Transverse colon (tissue), 4 donors: ENCODE measurements at places on chromosomes 7 and 10.

DNA sequence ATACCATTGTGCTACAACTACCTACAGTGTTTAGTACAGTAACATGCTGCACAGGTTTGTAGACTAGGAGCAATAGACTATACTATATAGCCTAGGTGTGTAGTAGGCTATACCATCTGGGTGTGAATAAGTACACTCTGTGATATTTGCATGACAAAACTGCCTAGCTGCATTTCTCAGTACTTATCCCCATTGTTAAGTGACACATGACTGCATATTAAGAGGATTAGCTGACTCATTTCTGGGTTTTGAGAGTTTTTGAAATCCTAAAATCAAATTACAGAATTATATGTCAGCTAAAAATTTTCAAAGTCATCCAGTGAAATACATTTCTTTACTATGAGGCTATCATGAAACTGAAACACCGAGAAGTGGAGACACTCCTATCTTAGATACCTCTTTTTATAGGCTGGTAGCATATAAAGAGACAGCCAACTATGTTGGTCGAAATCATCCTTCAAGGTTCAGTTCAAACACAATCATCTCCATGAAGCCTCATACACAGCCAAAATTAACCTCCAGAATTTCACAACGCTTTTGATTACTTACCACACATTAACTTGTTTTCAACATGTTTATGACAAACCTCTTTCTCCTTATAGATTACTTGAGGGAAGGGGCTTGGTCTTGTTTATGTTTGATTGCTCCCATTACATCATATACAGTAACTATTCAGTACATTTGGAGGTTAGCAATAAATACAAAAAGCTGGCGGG lies 89.8 kb upstream of the ANK3 start:
- DNase-seq: no peak

- DNase-seq: no peak
Measured at GRCh38 chr10:97321804-97322190, 2.7 kb downstream of the FRAT1 start.

DNA sequence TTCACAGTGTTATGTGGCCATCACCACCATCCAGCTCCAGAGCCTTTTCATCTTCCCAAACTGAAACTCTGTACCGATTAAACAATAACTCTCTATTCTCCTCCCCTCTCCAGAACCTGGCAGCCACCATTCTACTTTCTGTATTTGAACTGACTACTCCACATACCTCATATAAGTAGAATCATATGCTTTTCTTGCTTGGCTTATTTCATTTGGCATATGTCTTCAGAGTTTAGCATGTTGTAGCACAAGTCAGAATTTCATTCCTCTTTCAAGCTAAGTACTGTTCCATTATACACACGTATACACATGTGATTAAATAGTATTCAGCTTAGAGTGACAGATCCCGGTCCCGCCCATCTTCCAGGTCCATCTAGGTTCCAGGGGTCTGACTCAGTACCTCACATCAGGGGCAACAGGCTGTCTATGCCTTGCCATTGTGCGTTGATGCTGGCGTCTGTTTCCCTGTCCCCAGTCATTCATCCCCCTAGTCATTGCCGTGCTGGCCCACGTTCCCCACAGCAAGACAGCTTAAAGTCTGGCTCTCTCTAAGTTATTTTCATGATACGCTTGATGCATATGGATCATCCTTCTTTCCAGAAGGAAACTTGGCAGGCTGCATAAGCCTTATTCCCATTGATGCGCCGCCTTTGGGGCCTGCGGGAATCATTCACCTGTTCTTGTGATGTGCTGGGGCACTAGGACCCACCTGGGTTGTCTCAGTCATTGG lies 108.3 kb downstream of the CHN2 start:
- no peak for DNase-seq

DNA sequence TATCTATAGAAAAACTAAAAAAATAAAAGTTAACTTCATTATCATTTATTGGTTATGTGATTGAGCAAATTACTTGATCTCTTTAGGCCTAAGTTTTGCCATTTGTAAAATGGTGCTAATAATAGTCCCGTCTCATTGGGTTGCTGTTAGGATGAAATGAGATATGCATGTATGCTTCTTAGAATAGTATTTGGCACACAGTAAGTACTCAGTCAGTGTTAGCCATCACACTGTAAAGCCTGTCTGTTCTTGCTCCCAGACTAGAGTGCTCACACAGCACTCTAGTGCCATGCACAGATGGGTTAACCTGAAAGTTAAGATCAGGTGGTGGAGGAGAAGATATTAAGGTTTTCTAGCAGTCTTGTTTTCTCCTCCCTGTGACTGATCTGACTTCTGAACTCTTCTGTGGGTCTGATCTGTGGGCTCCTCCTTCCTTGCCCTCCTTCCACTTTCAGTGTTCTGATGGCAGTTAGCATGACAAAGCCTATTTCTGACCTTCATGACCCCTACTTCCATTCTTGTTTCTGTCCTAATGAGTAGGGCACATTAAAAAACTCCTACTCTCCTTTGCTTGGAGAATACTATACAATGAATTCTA lies 167.5 kb downstream of the RNLS start:
- no peak for DNase-seq

GRCh38 chr7:47370461-47371042 lies 211.4 kb downstream of the TNS3 start:
- DNase-seq: no peak

- peak; percentile 65 for DNase-seq
Measured at GRCh38 chr7:5634107-5634950, 147.1 kb downstream of the RNF216 start.

- no peak for DNase-seq
Measured at GRCh38 chr7:30206942-30207341, 72.2 kb downstream of the MTURN start.

DNA sequence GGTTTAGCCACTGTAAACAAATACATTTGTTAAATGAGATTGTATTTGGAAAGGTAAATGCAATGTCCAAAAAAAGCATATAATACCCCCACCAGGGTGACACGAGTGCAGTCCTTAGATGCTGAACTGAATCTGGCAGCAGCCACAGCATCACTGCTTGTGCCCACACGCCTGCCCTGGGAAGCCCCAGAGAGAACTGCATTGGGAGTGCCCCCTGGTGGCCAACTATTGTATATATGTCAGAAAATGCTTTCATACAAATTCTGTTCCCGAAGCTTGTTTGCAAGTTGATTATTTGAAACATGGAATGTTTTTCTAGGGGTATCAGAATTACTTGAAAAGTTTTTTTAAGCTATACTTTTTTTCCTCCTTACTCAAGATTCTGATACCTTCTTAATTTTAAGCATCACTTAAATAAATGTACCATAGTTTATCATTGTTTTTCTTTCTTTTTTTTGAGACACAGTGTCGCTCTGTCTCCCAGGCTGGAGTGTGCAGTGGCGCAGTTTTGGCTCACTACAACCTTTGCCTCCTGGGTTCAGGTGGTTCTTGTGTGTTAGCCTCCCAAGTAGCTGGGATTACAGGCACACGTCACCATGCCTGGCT lies 50.1 kb downstream of the LANCL2 start:
- peak; percentile 82 for DNase-seq

- no peak for DNase-seq
Measured at GRCh38 chr7:121447911-121448300, 51.8 kb upstream of the FAM3C start.

GRCh38 chr7:79531905-79532664 lies 78.6 kb upstream of the MAGI2 start:
- no peak for DNase-seq

- no peak for DNase-seq
Measured at GRCh38 chr10:23693501-23693901, 254.6 kb downstream of the OTUD1 start.

DNA sequence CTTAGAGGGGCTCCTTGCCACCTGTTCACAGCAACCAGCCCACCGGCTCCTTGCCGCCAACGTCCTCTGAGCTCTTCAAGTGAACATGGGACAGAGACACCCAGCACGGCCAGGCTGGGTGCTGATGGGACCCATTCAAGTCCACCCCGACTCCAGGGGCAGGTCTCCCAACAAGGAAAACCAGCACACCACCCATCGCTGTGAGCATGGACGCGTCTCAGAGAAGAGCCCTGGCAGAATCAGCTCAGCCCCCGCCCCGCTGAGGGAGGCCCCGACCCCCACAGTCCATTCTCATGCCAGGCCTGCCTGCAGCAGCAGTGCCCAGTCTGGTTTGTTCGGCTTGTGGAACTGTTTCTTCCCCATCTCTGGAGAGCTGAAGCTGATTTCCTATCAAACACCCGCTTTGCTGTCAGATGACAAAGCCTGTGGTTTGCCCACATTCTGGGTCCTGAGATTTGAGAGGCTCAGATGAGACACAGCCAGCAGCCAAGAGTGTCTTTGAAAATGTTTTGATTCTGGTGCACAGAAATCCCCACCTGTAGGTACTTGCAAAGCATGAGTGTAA lies 216.6 kb downstream of the ZMYND11 start:
- no peak for DNase-seq

DNA sequence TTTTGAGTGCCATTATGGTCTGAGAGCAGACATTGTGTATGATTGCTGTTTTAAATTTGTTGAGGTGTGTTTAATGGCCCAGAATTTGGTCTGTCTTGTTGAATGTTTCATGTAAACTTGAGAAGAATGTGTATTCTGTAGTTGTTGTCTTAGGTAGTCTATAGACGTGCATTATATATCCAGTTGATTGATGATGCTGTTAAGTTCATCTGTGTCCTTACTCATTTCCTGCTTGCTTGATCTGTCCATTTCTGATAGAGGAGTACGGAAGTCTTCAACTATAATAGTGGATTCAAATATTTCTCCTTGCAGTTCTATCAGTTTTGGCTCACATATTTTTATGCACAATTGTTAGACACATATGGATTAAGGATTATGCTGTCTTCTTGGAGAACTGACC lies 16.0 kb downstream of the PTPN12 start:
- no peak for DNase-seq

DNA sequence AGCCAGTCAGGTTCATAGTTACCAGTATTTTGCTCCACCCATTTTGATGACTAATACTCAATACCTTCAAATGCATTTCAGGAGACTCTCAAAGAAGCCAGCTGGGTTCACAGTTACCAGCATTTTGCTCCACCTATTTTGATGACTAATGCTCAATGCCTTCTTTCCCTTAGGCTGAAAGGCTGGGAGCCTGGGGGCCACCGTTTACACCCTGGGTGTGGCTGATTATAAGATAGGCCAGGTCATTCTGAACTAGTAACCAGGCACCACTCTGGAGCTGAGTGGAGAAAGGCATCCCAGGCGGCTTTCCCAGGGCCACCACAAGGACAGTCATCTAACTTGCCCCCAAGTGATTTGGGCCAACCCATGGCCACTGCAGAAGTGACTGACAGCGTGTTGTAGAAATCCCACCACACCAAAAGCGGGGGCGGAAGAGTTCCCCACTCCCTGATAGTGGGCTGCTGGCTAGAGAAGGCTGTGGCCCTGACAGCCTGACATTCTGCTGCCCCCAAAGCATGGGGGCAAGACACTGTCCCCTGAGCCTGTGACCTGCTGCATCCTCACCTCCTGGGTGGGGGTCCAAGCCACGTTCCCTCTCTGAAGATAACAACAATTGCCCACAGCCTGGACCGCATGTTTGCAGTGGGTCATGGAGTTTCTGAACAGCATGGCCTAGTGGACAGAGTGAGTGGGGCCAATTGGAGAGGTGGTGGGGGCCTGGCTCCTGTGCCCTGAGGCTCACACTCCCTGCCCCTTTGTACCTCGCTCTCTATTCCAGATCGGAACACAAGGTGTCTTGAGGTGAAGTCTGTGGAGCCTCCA lies 23.0 kb upstream of the ZNF488 start:
- no peak for DNase-seq

- peak; percentile 28 for DNase-seq
Measured at GRCh38 chr10:102455893-102456471, 4.6 kb upstream of the C10orf95 start.

DNA sequence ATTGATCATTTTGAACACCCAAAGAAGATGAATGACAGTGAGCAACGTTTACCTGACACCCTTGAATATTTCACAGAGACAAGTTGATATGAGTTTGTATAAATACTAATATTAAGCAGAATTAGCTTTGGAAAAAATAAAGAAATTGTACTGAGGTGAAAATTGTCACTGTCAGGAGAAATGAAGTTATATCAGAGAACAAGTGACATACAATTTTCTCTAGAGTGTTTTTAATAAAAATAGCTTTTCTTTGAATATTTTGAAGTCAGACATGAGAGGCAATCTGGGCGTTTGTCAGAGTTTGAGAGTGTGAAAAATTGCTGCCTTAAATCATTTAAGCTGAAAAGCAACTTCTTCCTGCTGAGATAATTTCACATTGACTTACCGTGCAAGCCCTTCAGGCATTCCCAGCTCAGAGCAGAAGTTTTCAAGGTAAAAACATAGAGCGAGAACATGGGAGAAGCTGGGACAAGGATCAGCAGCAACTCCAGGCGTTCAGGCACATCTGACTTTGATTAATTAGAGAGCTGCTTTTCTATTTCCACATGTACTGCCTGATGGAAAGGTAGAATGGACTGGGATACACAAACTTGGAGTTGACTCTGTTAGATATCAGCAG lies 535.9 kb downstream of the TFEC start:
- no peak for DNase-seq

- no peak for DNase-seq
Measured at GRCh38 chr7:87473986-87474385, 1.5 kb downstream of the ABCB4 start.

DNA sequence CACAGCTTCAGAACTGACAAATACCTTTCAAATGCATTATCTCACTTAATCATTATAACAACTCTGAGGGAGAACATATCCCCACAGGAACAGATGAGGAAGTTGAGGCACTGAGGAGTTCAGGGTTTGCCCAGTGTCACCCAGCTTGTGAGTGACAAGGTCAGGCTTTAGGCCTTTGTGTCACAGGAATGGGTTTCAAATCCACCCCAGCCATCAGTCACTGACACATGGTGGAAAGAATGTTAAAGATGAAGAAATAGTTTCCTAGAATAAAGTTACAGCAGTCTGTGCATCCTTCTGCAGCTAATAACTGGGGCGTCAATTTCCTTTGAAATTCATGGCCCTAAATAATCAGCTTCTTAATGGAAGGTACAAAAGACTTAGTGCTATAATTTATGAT lies 37.8 kb downstream of the SGCE start:
- DNase-seq: no peak

DNA sequence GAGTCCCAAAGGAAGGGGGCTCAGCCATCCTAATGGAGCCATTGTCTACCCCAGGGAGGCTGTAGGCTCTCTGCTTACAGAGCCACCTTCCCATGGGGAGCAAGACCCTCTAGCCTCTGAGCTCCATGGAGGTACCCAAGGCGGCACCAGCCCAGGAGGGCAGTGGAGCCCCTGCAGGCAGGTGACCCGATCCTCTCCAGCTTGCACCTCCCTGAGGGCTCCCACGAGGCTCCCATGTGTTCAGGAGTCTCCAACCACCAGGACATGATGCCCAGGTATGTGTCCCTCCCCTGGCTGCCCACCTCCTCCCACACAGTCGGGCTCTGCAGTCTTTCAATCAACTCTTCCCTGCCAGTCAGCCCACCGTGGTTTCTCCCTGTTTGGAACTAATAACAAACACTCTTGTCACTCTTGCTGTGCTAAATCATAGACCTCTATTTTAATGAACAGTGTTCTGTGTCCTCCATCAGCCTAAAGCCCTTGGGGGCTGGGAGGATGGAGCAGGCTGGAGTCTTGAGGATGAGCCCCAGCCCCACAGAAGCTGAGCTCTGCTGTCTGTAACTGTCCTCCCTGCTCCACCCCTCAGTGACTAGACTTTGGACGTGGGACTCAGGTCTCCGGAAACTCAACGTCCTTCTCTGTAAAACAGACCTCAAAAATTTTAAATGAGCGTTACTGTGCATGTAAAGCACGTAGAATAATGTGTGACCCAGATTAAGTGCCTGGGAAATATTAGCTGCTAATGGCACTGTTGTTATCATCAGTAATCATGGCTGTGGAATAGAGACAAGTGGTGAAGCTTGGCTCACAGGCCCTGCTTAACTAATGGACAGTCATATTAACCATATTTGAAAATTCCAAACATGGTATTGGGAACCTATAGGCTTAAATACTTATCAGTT lies 298.9 kb downstream of the WDR37 start:
- no peak for DNase-seq
